ENCODE measurements at places on chromosomes 3 and 15. TPM values are rescaled to one million over a fixed set of nuclear protein-coding genes. Genes with fewer than 3 reads are reported as not detected.
A peak's percentile ranks its signal among the peaks of the same experiment; 100 is the strongest.

CRTC3 gene
- total RNA-seq: 17.3 TPM

DNA sequence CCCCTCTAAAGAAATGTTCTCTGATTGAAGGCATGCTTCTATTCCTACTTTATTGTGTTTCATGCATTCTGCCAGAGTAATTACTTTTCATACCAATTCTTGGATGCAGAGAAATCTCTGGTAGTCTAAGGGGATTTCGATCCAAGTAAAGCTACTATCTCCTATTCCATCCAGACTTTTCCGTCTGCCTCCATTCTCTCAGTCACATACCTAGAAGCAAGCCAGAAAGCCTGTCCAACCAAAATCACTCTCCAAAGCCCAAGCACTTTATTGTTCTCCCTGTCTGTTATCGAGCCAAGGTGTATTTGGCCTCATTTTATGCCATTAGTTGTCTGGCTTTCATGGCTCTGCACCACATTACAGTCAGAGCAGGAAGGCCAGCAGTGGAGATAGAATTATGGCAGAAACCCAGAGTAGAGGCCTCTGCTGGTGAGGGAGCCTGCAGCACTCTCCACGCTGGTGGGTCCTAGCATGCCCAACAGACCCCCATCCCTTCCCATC lies 95.9 kb downstream of the SLC49A4 start:
- no peak for DNase-seq
- H3K4me3 ChIP-seq: no peak overlapping the region
- H3K27me3 ChIP-seq: no peaks in the 10 kb centered on the region
- H3K36me3 ChIP-seq: no peaks in the 10 kb centered on the region

GRCh38 chr3:134163096-134163495 lies 87.6 kb downstream of the RYK start:
- DNase-seq: no peak
- H3K4me3 ChIP-seq: no peak overlapping the region
- no peaks in the 10 kb centered on the region for H3K27me3 ChIP-seq
- no peak overlapping the region for H3K27ac ChIP-seq
- peaks cover 58% of the 10 kb centered on the region for H3K36me3 ChIP-seq

IMPG2 gene
- 0.26 TPM for total RNA-seq

DNA sequence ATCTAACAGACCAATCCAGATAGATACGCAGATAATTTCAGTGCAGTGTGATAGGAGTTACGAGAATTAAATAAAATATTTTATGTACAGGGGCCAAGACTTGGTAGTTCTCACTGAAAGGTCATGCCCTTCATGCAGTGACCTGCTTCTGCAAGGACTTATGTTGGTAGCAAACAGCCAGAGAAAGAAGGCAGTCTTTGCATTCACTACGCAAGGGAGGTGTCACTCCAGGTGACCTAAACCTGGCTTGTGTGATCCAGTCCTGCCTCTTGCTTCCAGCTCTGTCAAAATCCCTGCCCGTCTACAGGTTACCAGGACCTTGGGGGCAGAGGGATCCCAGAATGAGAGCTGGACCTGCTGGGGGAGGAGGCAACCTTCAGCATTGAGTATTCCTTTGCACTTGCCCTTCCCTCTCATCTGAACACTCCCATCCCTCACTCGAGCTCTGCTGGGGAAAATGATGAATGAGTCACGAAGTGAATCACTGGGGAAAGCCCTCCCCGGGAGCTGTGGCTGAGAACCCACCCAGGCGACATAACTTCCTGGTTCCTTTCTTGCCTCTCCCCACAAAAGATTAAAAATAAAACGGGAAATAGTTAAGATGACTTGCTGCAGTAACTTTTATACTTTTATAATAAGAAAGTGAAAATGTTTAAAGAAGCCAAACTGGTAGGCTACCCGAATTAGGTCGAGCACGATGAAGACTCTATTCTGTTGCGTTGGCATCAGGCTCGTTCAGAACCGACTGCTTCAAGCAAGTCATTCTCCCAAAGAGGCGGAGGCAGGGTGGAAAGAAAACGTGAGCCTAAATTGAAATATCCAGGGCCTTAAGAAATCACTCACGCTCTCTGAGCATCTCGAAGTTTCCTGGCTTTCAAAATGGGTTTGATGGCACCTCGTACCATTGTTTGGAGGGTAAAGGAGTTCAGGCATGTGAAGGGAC lies 216.1 kb downstream of the SLCO3A1 start:
- no peaks in the 10 kb centered on the region for H3K27me3 ChIP-seq
- H3K4me1 ChIP-seq: peaks cover 5% of the 10 kb centered on the region
- no peak for DNase-seq
- H3K27ac ChIP-seq: no peak overlapping the region

- no peak overlapping the region for H3K27ac ChIP-seq
- DNase-seq: no peak
- H3K4me1 ChIP-seq: no peaks in the 10 kb centered on the region
- no peak overlapping the region for H3K4me3 ChIP-seq
- no peaks in the 10 kb centered on the region for H3K36me3 ChIP-seq
Measured at GRCh38 chr15:57761562-57761961, 55.0 kb downstream of the POLR2M start.

HEXA gene
- total RNA-seq: 99.2 TPM

DNA sequence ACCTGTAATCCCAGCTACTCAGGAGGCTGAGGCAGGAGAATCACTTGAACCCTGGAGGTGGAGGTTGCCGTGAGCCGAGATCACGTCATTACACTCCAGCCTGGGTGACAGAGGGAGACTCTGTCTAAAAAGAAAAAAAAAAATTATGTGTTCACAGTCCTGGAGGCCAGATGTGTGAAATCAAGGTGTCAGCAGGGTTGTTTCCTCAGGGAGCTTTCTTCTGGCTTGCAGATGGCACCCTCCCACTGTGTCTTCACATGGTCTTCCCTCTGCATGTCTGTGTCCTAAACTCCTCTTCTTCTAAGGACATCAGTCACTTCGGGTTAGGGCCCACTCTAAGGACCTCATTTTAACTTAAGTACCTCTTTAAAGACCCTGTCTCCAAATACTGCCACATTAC lies 56.1 kb upstream of the UBE2E1 start:
- H3K4me3 ChIP-seq: no peak overlapping the region
- no peak for DNase-seq
- H3K36me3 ChIP-seq: no peaks in the 10 kb centered on the region
- no peak overlapping the region for H3K27ac ChIP-seq
- no peaks in the 10 kb centered on the region for H3K4me1 ChIP-seq

GRCh38 chr3:12675115-12675810 lies 11.3 kb upstream of the RAF1 start:
- H3K27me3 ChIP-seq: no peaks in the 10 kb centered on the region
- H3K4me1 ChIP-seq: peaks cover 3% of the 10 kb centered on the region
- no peak overlapping the region for H3K27ac ChIP-seq
- no peaks in the 10 kb centered on the region for H3K36me3 ChIP-seq

CD276 gene
- 115 TPM for total RNA-seq

GADL1 gene
- not detected for total RNA-seq

C2CD4A gene
- total RNA-seq: not detected

GRCh38 chr3:104273046-104273649 lies 1093.6 kb upstream of the ALCAM start:
- H3K4me1 ChIP-seq: no peaks in the 10 kb centered on the region
- no peak for DNase-seq
- no peaks in the 10 kb centered on the region for H3K36me3 ChIP-seq

GRCh38 chr3:23991683-23992628 lies 46.9 kb downstream of the NR1D2 start:
- no peaks in the 10 kb centered on the region for H3K36me3 ChIP-seq
- peak overlapping the region; percentile 45 for H3K27ac ChIP-seq
- H3K4me1 ChIP-seq: peaks cover 7% of the 10 kb centered on the region
- H3K4me3 ChIP-seq: no peak overlapping the region

- no peaks in the 10 kb centered on the region for H3K36me3 ChIP-seq
- H3K4me3 ChIP-seq: no peak overlapping the region
- no peak overlapping the region for H3K27ac ChIP-seq
- H3K27me3 ChIP-seq: no peaks in the 10 kb centered on the region
- peak; percentile 58 for DNase-seq
- H3K4me1 ChIP-seq: no peaks in the 10 kb centered on the region
Measured at GRCh38 chr3:139101396-139101795, 56.7 kb upstream of the PRR23C start.

RAB6B gene
- 3.3 TPM for total RNA-seq

- no peak overlapping the region for H3K27ac ChIP-seq
- peaks cover 60% of the 10 kb centered on the region for H3K36me3 ChIP-seq
- no peak for DNase-seq
- H3K4me3 ChIP-seq: peak overlapping the region; percentile 94
- H3K27me3 ChIP-seq: peaks cover 3% of the 10 kb centered on the region
- H3K4me1 ChIP-seq: no peaks in the 10 kb centered on the region
Measured at GRCh38 chr3:186784820-186785494, 1.6 kb downstream of the EIF4A2 start.

CEP97 gene
- total RNA-seq: 13.7 TPM

DNA sequence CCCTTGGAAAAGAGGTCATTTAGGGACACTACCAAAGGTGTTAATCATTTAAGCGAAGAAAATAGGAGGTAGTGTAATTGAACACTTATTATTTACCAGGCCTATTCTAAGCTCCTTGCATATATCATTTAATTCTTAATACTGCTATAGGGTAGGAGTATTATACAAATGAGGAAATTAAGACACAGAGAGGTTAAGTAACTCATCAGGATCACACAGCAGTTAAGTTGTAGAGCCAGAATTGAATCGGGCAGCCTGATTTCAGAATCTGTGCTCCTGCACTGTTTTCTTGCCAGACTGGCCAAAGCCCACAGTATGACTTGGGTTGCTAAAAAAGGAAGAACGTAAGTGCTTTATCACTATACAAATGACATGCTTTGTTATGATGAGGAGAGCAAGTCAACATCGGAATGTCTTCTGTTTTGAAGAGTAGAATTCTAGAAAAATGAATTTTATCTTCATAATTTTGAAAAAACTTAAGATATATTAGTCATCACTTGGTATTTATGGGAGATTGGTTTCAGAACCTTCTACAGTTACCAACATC lies 31.4 kb downstream of the HPS3 start:
- peaks cover 49% of the 10 kb centered on the region for H3K36me3 ChIP-seq
- DNase-seq: no peak
- H3K4me1 ChIP-seq: no peaks in the 10 kb centered on the region
- H3K4me3 ChIP-seq: no peak overlapping the region
- no peak overlapping the region for H3K27ac ChIP-seq

- H3K4me3 ChIP-seq: no peak overlapping the region
- H3K36me3 ChIP-seq: no peaks in the 10 kb centered on the region
- no peak for DNase-seq
- no peak overlapping the region for H3K27ac ChIP-seq
- no peaks in the 10 kb centered on the region for H3K4me1 ChIP-seq
- peaks cover 24% of the 10 kb centered on the region for H3K27me3 ChIP-seq
Measured at GRCh38 chr3:177837951-177838655, 640.8 kb upstream of the TBL1XR1 start.

DNA sequence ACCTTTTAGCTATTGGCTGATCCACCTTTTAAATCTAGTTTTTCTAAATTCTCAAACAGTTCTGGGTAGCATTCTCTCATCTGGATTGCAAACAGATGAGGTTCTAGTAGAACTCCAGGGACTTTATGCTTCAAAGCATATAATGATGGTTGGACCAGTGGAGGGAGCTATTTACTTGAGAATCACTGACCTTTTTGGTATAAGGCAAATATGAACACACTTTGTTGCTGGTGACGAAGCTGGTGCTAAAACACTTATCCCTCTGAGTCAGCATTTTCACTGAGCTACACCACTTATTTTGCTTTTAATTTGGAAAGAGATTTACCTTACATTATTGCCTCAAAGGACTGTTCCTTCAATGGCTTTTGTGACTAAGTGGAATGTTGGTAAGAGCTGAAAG lies 58.6 kb upstream of the SLITRK3 start:
- H3K4me1 ChIP-seq: no peaks in the 10 kb centered on the region
- H3K4me3 ChIP-seq: no peak overlapping the region
- H3K36me3 ChIP-seq: no peaks in the 10 kb centered on the region
- no peak for DNase-seq
- no peaks in the 10 kb centered on the region for H3K27me3 ChIP-seq

DNA sequence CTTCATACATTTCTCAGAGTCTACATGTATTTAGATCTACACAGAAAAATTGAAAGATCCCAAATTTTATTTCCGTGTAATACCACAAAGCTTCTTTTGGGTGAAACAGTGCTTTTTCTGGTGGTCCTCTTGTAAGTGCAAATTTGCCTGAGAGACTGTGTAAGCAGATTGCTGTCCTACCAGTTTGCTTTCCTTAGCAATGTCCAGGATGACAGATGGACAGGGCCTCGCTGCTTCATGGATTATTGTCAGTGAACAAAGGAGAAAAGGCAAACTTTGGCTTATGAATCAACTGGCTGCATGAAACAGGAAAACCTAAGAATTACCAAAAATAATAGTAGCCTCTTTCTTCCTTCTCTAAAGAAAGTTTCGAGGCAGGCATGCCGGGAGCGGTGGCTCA lies 82.6 kb upstream of the UBE2E1 start:
- no peaks in the 10 kb centered on the region for H3K27me3 ChIP-seq
- no peak overlapping the region for H3K4me3 ChIP-seq
- no peak for DNase-seq
- H3K36me3 ChIP-seq: no peaks in the 10 kb centered on the region

- H3K27me3 ChIP-seq: no peaks in the 10 kb centered on the region
- no peak overlapping the region for H3K27ac ChIP-seq
- H3K4me1 ChIP-seq: no peaks in the 10 kb centered on the region
Measured at GRCh38 chr15:34628577-34629152, 45.2 kb upstream of the GOLGA8B start.

HEMK1 gene
- 29.6 TPM for total RNA-seq

- H3K27ac ChIP-seq: no peak overlapping the region
- no peak for DNase-seq
- H3K4me3 ChIP-seq: no peak overlapping the region
Measured at GRCh38 chr3:30343067-30343831, 263.2 kb upstream of the TGFBR2 start.

DNA sequence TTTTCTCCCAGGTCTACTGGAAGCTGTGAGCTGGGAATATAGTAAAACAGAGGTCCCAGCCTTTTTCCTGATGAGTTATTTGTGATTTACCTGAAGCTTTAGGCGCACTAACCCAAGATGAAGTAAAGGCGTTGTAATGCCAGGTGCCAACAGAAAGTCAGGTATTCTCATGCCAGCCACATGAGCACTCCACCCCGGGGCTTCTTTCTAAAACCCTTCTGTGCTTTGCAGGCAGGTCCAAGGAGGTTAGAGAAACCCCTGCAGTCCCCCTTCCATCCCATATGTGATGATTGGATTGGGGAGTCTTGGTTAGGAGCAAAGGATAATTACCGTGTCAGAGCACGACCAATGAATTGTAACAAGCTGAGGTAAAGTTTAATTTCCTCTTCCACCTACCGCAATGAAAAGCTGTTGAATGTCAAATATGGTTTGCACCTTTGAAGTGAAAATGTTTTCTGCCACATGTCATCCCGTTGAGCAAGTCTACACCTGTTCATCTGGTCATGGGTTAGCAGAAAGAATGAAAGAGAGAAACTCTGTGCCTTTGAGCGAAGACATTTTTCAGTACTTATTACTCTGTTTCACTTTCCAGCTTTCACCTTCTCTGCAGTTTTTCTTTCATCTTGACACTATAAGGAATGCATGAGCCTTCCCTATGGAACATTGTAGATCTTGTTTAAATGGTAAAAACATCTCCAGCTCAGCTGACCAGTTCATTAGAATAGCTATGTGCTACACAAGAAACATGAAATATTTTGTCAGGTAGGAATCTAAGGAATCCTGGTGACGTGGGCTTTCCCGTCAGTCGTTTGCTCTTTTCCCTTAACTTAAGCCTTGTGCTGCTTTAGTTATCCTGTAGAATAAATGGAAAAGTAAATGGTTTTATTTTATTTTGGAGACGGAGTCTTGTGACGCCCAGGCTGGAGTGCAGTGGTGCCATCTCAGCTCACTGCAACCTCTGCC lies 204.6 kb upstream of the IL12A start:
- H3K4me1 ChIP-seq: peaks cover 12% of the 10 kb centered on the region
- no peak overlapping the region for H3K27ac ChIP-seq
- H3K36me3 ChIP-seq: no peaks in the 10 kb centered on the region
- H3K4me3 ChIP-seq: no peak overlapping the region
- H3K27me3 ChIP-seq: no peaks in the 10 kb centered on the region

- H3K4me3 ChIP-seq: no peak overlapping the region
- H3K27ac ChIP-seq: no peak overlapping the region
- DNase-seq: no peak
Measured at GRCh38 chr15:58495891-58496408, 64.2 kb downstream of the LIPC start.
